Esophagus squamous epithelium (tissue), 5 donors: ENCODE measurements at places on chromosomes 5 and 9.

GRCh38 chr5:38433160-38433861 is 123.1 kb downstream of the LIFR start:
- DNase-seq, result no peak

- no peak for DNase-seq
Observed at GRCh38 chr5:180494510-180495181, 467 bp downstream of the CNOT6 start.

- no peak for DNase-seq
Observed at GRCh38 chr9:134214766-134215419, 50.5 kb upstream of the RNU6ATAC start.

GRCh38 chr9:127870887-127871286 is 6.6 kb downstream of the AK1 start:
- no peak for DNase-seq

GRCh38 chr5:34734326-34734725 is 78.2 kb downstream of the RAI14 start:
- no peak for DNase-seq

DNA sequence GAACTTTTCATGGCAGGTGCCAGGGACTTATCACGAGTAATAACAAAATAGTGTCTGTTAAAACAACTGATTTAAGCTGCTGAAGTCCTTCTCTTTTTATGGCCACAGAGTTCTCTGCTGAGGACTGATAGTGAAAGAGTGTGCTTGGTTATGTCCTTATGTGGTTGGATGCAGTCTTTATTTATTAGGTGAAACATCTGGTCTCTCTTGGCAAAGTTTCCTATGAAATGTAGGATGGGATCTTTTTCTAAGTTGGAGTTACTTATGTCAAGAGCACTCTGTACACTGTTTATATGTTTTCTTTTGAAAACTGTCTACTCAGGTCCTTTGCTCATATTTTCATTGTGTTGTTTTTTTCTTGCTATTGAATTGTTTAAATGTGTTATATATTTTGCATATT is 1816.1 kb upstream of the C9orf72 start:
- DNase-seq, result no peak

- no peak for DNase-seq
Observed at GRCh38 chr5:78594021-78594420, 54.6 kb downstream of the LHFPL2 start.

DNA sequence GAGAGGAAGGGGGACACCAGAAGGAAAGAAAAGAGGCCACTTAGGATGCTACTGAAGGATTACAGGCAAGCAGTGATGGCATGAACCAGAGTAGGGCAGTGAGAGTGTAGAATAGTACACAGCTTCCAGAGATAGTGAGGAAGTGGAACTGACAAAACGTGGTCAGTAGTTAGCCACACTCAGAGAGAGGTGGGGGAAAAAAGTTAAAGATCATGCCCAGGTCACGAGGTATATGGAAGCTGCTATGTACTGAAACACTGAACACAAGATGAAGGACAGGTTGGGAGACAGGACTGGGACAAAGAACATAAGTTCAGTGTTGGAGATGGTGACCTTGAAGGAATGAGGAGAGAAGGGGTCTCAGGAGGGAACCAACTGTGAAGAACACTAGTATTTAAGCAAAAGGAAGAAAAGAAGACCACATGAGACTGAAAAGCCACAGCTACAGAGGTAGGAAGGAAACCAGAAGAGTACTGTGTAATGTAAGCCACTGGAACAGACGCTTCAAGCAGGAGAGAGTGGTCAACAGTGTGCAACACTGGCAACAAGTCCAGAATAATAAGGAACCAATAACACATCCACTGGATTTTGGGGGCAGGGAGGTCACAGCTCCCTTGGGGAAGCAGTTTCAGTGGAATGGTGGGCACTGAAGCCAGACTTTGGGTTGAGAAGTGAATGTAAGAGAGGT is 45.5 kb downstream of the ELL2 start:
- DNase-seq, result no peak
